ENCODE measurements at places on chromosomes 4 and X.

- DNase-seq, result no peak
These were observed 48.2 kb upstream of the KLF3 start for GRCh38 chr4:38615847-38616246.

- DNase-seq, result no peak
These were observed 2.9 kb downstream of the SORBS2 start for GRCh38 chr4:185809121-185809520.

DNA sequence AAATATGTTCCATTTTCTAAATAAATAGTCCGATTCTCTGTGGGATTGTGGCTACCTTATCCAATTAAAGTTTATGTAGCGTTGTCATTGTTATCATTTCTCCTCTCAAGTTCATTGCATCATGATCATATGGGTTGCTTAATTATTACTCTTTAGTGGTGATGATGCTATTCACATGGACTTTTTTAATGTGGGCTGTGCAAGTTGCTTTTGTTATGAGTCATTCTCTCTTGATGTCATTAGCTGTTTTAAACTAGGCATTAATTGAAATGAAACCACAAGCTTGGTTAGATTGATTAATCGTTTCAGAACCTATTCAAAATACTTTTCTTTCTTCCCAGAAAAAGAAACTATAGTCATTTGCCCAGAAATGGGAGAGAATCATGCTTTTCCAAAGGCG is 38.2 kb downstream of the NHS start:
- peak; percentile 37 for DNase-seq

GRCh38 chr4:71524756-71525155 is 185.9 kb downstream of the SLC4A4 start:
- DNase-seq, result no peak

- DNase-seq, result no peak
These were observed 29.0 kb upstream of the INPP4B start for GRCh38 chr4:142875117-142875516.

- no peak for DNase-seq
These were observed 56.6 kb upstream of the WDR1 start for GRCh38 chr4:10173037-10173753.

DNA sequence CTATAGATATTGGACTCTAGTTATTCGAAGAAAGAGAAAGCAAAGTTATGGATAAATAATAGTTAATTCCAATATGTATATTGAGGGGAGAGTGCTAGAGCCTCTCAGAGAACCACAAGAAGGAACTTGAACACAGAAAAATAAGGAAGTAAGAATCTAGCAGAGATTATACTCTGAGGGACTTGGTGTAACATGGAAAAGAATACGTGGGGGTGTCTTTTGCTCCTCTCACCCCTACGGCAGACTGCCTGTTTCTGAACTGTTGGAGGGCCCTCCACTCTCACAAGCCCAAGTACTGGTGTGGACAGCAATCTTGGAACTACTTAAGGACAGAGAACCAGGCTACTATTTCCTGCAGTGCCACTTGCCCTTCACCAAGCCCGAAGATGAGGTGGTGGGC is 1174.4 kb upstream of the PCDH10 start:
- no peak for DNase-seq

- DNase-seq, result no peak
These were observed 94.8 kb upstream of the PSAPL1 start for GRCh38 chr4:7529368-7530080.

- DNase-seq, result no peak
These were observed 162.3 kb upstream of the EDNRA start for GRCh38 chr4:147318586-147318985.

DNA sequence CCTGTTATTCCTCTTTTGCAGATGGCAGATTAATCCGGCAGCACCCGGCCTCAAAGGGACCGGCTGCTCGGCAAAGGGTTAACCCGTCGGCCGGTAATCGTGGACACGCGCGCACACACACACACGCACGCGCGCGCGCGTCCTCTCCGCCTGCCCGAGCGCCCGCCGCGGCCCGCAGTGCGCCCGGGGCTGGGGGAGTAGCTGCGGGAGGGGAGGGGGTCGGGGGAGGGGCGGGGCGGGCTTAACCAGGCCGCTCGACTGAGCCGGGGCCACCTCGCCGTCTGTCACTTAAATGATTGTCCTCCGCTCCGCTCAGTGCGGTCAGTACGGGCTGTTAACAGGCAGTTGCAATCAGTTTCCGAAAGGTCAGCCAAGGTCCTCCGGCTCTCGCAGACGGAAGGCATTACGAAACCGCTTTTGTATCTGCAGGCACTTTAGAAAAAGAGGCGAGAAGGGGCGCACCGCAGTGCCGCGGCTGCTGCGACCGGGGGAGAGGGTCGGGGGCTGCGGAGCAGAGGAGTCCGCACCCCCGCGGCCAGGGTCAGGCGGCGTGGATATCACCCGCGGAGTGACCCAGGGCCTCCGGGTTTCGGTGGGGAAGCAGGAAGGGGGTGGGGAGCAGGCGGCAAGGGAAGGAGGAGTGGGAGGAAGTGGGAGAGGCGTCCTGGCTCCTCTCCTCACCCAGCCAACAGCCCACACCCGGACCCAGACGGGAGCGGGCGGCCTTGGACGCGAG is 57.3 kb upstream of the BCOR start:
- peak; percentile 24 for DNase-seq

- DNase-seq, result no peak
These were observed 78.6 kb upstream of the BOD1L1 start for GRCh38 chr4:13706120-13706519.

DNA sequence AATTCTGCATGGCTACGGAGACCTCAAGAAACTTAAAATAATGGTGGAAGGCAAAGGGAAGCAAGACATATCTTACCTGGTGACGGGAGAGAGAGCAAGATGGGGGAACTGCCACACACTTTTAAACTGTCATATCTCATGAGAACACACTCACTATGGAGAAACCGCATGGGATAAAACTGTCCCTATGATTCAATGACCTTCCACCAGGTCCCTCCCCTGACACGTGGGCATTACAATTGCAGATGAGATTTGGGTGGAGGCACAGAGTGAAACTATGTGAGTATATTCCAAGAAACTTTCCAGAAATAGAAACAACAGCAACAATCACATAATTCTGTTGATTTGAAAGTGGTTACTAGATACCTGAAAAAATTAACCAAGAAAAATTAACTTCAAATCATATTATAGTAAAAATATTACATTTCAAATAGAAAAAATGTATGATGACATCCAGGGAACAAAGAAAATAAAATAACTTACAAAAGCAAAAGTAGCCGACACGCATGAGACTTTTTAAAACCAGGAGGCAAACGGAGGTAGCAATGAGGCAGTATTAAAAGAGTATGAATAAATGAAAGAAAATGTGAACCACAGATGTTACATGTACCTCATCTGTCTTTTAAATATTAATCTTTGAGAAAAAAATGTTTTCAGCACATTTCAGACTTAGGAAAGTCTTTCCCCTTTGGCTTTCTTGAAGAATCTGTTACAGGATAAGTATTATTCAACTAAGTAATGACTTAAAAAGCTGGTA is 879.5 kb downstream of the TECRL start:
- DNase-seq, result no peak

DNA sequence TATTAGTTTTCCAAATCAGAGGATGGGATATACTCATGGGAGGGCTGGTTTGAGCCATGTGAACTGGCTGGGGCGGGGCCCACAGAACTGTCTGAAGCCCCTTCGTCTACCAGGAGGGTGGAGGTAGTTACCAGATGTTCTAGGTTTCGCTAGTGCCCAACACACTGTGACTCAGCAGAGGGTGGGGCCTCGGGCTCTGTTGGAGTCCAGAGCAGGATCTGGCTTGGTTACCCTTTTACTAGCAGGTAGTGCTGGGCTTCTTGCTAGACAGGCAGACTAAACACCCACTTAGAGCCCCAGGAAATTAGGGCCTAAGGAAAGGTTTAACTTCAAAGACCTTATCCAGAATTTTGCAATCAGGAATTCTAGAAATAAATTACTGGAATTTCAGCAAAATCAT is 56.2 kb upstream of the CHRDL1 start:
- DNase-seq, result peak; percentile 36

GRCh38 chr4:98421111-98421510 is 159.9 kb downstream of the RAP1GDS1 start:
- DNase-seq, result peak; percentile 58

DNA sequence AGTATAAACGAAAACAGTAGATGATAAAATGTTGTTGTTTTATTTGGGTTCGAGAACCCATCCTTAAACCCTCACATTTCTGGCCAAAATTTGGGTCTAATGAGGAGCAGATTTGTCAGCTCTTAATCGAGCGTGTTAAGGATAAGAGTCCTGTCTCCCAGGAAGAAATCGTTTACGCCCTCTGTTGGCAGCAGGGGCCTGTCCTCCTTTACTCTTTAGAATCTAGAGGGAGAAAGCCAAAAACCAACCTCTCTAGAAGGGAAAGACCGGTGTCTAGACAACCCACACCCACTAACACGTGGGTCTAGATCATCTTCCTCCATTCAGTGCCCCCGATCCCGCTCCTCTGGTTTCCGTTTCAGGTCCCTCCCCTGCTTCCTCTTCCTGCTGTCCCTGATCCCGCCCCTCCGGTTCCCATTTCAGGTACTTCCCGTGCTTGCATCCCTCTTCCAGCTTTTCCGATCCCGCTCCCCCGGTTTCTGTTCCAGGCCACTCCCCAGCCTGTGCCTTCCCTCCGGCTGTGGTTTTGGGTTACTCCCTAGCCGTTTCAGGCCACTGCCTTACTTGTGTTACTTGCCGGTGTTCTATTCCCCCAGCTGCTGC is 339.1 kb downstream of the PAPSS1 start:
- no peak for DNase-seq

DNA sequence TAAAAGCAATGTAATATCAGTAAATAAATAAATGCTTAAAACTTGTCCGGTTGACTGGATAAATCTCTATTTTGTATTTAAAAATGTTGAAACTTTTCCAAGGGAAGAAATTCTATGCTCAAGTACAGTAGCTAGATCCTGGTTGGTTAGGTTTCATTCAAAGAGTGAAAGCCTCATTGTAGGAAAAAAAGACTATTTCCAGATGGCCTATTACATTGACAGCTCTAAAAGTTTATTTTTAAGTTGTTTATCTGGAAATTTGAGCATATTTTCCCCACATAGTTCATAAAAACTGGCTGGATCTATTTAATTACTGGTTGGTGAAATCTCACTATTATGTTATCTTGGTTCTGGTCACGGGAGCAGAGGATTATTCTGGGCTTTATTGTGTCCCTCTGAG is 38.0 kb downstream of the FRAS1 start:
- no peak for DNase-seq

DNA sequence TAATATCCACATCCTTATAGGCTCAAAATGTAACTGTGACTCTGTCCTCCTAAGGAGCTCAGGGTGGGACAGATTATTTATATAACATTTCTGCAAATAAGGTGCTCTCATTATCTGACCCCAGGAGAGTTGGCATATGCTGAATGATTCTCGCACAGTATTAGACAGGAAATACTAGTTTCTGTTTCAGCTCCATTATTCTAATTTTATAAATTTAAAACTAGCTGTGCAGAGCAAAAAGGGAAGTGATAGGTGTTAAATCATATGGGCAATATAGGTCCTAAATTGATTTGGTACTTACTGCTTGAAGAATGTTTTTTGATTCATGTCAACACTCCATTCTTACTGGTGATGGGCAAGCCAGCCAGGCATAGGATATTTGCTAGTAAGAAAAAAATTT is 141.5 kb downstream of the GLRA2 start:
- DNase-seq, result no peak

GRCh38 chrX:135384161-135384836 is 37.4 kb upstream of the SMIM10L2A start:
- DNase-seq, result no peak

DNA sequence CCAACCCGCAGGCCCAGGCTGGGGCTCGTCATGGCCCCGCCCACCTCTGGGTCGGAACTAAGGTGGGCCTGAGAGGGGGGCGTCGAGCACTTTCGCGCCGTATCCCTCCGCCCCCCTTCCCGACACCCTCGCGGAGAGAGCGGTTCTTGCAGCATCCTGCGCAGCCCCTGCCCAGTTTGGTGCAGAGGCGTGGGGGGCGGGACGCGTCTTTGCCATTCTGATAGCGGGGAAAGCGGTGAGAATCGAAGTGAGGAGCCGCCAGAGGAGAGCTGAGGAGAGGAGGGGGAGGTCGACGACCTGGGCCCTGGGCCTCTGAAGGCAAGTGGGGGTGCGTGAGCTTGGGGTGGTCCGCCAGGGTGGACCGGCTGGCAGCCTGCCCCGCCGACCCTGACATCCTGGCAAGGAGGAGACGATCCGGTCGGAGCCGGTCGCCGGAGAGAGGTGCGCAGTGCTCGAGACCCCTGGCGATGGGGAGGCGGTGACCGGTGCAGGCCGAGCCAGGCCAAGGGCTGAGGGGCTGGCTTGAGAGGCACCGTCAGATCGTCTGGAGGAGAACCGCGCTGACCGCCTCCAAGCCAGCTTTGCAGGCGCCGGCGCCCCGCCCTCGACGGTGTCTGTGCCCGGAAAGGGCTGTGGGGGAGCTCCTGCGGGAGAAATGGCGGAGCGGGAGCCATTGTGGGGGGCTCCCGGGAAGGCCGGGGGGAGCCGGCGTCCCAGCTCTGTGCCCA is 25.5 kb downstream of the GPRASP3 start:
- peak; percentile 27 for DNase-seq

- DNase-seq, result no peak
These were observed 197.9 kb downstream of the PRDM5 start for GRCh38 chr4:120724656-120725055.

GRCh38 chr4:28388471-28388870 is 1527.8 kb downstream of the STIM2 start:
- DNase-seq, result no peak

GRCh38 chr4:181819946-181820345 is 423.3 kb upstream of the TENM3 start:
- DNase-seq, result no peak

DNA sequence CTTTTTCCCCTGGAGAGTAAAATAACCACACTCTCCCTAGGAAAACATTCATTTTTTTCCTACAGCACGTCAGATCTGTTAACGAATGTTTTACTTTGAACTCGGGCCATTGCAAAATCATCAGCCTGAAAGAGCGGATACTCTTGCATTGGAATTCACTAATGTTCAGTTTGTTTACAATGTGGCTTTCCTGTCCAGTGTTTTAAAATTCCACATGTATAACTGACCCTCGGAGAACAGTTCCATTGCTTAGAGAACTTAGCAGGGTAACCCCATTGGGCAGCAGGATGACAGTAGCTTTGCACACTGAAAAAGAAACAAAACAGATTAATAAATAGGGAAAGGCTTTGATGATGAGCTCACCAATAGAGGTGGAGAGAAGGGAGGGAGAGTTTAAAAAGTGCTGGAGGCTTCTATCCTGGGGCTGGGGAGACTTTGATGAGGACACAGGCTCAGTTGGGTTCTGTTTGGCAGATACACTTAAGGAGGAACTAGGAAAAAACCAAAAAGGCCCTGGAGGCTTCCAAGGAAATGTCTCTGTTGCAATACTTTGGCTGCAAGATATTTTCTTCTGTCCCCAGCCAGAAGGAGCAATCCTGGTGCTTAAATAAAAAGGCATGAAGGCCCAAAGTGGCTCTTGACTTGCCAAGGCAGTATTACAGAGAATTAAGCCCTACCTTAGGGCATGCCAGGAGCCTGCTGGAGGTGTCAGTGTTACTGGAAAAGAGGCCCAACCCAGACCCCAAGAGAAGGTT is 143.1 kb downstream of the ARSF start:
- no peak for DNase-seq
